Activated CD4-positive, alpha-beta T cell treated with anti-CD3 and anti-CD28 coated beads, Interleukin-2, amount 10 ng/mL, durations not matched to agents 7 days and 5 days (primary cell): ENCODE measurements at places on chromosomes 1 and 21. TPM values are rescaled to one million over a fixed set of nuclear protein-coding genes. Genes with fewer than 3 reads are reported as not detected.

DNA sequence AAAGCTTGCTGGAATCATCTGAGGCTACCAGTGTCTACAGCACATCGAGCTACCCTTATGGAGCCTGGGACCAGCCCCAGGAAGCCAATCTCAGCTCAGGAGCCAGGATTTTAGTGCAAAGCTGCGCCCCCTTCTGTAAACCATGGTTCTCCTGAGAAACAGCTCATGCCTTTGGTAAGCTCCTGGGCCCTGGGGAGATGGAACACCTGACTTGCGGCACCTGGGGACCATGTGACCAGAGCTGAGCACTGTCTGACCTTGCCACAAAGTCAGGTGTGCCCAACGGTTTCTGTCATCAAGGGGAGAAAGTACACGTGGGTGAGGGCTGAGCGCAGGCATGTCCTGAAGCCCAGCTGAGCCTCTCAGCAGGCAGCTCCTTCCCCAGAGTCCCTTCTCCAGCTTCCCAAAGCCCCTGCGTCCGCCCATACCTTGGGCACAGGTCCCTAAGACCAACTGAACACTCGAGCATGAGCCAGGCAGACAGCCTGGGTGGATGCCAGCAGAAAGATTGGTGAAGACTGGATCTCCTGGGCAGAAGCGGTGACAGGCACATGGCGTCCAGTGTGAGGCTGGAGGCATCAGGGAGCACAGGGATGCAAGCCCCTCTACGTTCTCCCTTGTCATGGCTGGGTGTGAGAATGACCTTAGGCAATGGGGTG is 57.9 kb upstream of the TENT5B start:
- no peaks in the 10 kb centered on the region for H3K27me3 ChIP-seq
- no peak overlapping the region for H3K4me3 ChIP-seq
- DNase-seq, result no peak
- H3K36me3 ChIP-seq, result no peaks in the 10 kb centered on the region
- no peak overlapping the region for H3K27ac ChIP-seq
- no peaks in the 10 kb centered on the region for H3K4me1 ChIP-seq

DNA sequence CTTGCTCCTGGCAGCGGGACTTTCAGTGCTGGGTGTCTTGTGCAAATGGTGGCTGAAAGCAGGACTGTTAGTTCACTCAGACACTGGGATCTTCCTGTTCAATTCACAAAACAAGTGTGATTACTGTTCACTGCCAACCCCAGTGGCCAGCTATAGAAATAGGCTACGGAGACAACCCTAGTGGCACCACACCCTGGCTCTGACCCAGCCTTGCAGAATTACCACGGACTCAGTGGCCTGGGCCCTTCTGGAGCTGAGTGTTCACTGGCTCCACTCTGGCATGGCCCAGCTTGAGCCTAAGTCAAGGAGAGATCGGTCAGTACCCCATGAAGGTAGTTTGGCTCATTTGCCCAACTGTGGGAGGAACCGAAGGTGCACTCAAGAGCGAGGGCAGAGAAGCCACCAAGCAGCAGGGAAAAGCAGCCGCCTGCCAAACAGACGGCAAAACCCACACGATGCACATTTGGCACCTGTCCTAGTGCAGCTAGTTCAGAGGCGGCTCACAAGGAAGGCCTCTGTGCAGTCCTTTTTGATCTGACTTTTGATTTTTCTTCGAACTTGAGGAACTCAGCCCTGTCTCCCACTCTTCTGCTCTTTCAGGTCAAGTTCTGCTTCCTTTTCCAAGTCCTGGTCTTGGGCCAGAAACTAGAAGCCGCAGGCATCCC is 5.9 kb downstream of the KIAA2013 start:
- peaks cover 30% of the 10 kb centered on the region for H3K4me1 ChIP-seq
- DNase-seq, result no peak
- H3K27me3 ChIP-seq, result no peaks in the 10 kb centered on the region
- H3K27ac ChIP-seq, result no peak overlapping the region

DNA sequence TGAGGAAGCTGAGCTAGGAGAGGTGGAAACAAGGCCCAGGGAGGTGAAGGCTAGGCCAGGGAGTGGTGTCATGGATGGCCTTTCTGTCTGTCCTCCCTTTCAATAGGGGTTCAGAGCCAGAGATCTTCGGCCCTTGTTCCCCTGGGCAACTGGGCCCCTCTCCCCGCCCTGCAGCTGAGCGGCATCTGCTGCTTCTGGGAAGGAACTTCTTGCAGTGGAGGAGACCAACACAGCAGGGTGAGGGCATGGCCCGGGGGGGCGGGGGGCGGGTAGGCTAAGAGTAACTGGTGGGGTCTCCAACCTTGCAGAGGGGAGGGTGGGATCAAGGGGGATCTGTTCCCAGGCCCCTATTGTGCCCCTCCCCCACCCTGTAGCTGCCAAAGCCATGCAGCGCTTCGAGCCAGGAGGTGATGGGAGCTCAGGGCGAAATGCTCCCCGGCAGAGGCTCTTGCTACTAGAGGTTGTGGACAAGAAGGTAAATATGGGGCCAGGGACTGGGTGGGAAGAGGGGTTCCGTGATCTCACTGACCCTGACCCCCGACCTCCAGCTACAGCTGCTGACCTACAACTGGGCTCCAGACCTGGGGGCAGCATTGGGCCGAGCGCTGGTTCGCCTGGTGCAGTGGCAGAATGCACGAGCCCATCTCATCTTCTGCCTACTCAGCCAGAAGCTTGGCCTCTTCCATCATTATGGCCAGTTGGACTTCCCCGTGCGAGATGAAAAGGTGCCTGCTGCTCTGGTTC is 11.7 kb downstream of the HYI start:
- no peak overlapping the region for H3K27ac ChIP-seq
- no peaks in the 10 kb centered on the region for H3K27me3 ChIP-seq
- no peaks in the 10 kb centered on the region for H3K4me1 ChIP-seq
- H3K4me3 ChIP-seq, result no peak overlapping the region
- DNase-seq, result no peak
- H3K36me3 ChIP-seq, result peaks cover 15% of the 10 kb centered on the region

DNA sequence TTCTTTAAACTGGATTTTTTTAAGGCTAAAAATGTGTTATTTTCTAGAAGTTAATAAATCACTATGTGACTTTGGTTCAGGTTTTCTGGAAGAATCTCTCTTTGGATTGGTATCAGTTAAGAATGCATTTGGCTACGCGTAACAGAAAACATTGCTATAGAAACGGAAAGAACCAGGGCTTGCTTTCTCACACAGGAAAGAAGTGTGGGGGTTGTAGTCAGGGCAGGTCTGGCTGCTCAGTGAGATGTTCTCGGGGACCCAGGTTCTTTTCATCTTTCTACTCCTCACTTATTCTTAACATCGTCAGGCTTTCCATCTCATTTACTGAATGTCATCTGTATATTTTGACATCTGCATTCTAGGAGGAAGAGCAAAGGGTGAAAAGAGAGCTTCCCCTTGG is 191.4 kb downstream of the ZBTB18 start:
- no peaks in the 10 kb centered on the region for H3K36me3 ChIP-seq
- no peak overlapping the region for H3K4me3 ChIP-seq
- no peak for DNase-seq
- H3K4me1 ChIP-seq, result peaks cover 22% of the 10 kb centered on the region

GRCh38 chr1:227924833-227925574 is 22.7 kb downstream of the WNT9A start:
- H3K36me3 ChIP-seq, result no peaks in the 10 kb centered on the region
- H3K4me1 ChIP-seq, result no peaks in the 10 kb centered on the region
- H3K4me3 ChIP-seq, result no peak overlapping the region
- no peak overlapping the region for H3K27ac ChIP-seq
- DNase-seq, result no peak

Gene ILDR2
- total RNA-seq, result 8.4 TPM

Gene CD1C
- total RNA-seq, result not detected

GRCh38 chr1:55860798-55861519 is 645.8 kb upstream of the USP24 start:
- peaks cover 4% of the 10 kb centered on the region for H3K27me3 ChIP-seq
- no peaks in the 10 kb centered on the region for H3K4me1 ChIP-seq
- no peaks in the 10 kb centered on the region for H3K36me3 ChIP-seq
- no peak for DNase-seq
- no peak overlapping the region for H3K27ac ChIP-seq
- H3K4me3 ChIP-seq, result no peak overlapping the region

Gene S100A3
- total RNA-seq, result not detected

Gene ATAD3B
- total RNA-seq, result 34.6 TPM

Gene HENMT1
- total RNA-seq, result 23.6 TPM

GRCh38 chr1:166490437-166490991 is 323.7 kb upstream of the FAM78B start:
- H3K27me3 ChIP-seq, result peaks cover 3% of the 10 kb centered on the region
- peaks cover 1% of the 10 kb centered on the region for H3K36me3 ChIP-seq
- H3K4me3 ChIP-seq, result no peak overlapping the region
- H3K27ac ChIP-seq, result no peak overlapping the region

Gene KIF14
- 31.6 TPM for total RNA-seq

DNA sequence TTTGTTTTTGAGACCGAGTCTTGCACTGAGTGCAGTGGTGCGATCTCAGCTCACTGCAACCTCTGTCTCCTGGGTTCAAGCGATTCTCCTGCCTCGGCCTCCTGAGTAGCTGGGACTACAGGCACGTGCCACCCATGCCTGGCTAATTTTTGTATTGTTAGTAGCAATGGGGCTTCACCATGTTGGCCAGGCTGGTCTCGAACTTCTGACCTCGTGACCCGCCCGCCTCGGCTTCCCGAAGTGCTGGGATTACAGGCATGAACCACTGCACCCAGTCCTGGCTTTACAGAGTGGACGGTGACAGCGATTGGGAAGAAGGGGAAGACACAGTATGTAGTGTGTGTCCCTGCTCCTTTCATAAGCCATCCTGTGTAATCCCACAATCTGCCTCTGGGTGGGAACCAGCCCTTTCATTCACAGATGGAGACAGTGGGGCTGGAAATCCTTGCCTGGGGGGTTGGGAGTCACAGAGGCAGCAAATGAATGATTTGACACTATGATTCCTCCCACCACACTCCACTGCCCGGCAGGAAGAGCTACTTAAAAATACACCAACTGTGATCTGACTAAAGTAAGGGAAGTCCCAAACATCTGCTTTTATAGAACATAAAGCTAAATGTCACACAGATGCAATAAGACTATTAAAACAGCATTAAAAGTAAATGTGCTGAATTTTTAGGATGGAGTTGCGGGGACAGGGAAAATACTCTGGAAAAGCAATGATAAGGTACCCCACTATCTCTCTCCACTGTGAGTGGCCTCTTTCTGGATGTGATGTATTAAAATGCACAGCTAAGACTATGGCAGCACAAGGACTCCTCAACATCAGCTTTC is 4.5 kb downstream of the PARP1 start:
- H3K27ac ChIP-seq, result no peak overlapping the region
- DNase-seq, result no peak
- H3K27me3 ChIP-seq, result no peaks in the 10 kb centered on the region

DNA sequence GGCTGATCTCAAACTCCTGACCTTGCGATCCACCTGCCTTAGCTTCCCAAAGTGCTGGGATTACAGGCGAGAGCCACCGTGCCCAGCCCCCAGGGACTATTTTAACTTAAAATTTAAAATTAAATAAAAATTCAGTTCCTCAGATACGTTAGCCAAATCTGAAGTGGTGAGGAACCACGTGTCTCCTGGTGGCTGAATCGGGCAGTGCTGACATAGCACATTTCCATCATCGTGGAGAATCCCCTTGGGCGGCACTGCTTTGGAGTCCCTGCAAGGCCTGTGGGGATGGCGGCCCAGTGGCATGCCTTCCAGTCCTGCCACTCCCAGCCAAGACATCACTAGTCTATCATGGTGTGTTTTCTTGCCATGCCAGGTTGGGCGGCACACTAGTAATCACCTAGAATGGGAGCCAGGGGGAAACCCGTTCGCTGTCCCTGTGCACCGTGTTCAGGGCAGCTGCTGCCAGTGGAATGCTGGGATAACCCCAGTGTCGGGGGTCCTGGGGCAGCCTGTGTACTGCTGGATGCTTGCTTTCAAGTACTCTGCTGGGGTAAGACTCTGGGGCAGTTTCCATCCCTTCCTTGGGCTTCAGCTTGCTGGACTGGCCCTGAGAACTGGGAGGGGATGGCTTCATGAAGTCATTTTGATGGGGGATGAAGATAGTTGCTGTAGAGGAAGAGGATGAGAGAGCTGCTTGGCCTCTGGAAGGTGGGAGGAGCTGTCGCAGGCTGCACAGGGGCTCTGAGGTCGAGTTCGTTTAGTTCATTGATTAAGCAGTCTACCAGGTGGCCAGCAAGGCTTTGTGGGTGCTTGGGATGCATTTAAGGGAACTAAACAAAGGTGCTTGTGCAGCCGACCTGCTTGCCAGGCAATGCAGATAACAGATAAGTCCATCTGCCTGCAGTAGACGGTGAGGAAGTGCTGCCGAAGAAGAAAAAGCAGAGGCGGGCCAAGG is 4.6 kb downstream of the ZBTB48 start:
- H3K27me3 ChIP-seq, result no peaks in the 10 kb centered on the region
- peaks cover 9% of the 10 kb centered on the region for H3K36me3 ChIP-seq
- H3K4me3 ChIP-seq, result no peak overlapping the region
- no peak overlapping the region for H3K27ac ChIP-seq
- H3K4me1 ChIP-seq, result peaks cover 40% of the 10 kb centered on the region

DNA sequence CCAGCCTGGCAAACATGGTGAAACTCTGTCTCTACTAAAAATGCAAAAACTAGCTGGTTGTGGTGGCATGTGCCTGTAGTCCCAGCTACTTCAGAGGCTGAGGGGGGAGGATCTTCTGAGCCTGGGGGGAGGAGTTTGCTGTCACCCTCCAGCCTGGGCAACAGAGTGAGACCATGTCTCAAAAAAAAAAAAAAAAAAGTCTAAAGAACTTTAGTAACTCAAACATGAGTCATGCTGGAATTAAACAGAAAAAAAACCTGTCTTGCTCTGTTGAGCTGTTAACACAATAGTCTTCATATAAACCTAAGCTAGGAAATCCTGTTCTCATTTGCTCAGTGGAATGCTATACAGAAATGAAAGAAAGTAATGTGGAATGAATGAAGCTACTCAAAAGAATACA is 16.7 kb upstream of the DISP1 start:
- no peak overlapping the region for H3K4me3 ChIP-seq
- DNase-seq, result no peak
- H3K36me3 ChIP-seq, result no peaks in the 10 kb centered on the region

DNA sequence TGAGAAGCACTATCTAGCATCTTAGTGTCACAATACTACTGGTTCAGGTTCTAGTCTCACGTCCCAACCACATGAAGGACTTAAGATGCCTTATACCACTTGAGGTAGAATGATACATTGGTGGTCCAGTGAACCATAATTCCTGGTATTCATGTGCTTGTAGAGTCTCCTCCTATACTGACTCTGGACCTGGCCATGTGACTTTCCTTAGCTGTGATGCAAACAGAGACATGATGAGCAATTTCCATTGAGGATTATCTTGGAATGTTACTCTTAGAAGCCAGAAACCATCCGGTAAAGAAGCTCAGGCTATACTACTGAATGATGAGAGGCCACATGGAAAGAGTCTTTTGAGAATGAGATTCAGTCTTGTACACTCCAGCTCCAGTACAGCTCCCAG is 105.7 kb downstream of the NME7 start:
- H3K4me3 ChIP-seq, result no peak overlapping the region
- DNase-seq, result no peak
- H3K27me3 ChIP-seq, result no peaks in the 10 kb centered on the region
- H3K36me3 ChIP-seq, result peaks cover 4% of the 10 kb centered on the region
- peaks cover 3% of the 10 kb centered on the region for H3K4me1 ChIP-seq

- no peak overlapping the region for H3K27ac ChIP-seq
- peaks cover 17% of the 10 kb centered on the region for H3K27me3 ChIP-seq
- no peaks in the 10 kb centered on the region for H3K4me1 ChIP-seq
- H3K36me3 ChIP-seq, result no peaks in the 10 kb centered on the region
- no peak overlapping the region for H3K4me3 ChIP-seq
Observed at GRCh38 chr1:163063143-163063542, 6.0 kb upstream of the RGS4 start.
